ENCODE measurements at places on chromosomes 2 and 18.

- no peak for DNase-seq
Observed at GRCh38 chr2:150023044-150023443, 435.5 kb upstream of the MMADHC start.

DNA sequence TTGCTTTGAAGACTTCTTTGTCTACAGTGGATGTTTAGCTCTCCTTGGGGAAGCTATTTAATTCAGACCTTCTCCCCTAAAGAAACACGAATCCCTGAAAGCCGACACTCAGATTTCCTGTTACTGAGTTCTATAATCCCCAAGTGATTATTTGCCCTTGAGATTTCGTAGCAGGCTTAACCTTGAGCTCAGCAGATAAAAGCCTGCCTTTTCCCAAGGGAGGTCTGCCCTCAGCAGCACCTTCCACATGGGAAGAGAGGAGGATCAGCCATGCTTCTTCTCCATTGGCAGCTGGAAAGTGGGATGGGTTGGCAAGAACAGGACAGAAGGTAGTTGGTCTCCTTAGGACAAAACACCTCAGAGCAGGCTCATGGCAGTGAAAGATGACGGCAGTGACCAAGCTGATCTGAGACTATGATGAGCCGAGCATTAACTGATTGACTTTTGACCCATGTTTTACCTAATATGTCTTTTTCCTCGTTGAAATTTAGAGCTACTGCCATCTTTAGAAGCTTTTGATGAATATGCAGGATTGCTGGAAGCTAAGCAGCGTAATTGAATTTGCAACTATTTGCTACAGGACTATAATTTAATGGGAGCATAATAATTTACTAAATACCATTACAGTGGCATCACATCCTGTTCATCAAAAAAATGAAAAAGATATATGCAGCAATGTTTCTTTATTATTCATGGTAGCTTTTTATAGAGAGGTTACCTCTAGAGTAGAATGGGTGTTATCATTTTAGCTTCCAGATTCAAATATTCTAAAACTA, 511.1 kb upstream of the ID2 start:
- DNase-seq: peak; percentile 26

DNA sequence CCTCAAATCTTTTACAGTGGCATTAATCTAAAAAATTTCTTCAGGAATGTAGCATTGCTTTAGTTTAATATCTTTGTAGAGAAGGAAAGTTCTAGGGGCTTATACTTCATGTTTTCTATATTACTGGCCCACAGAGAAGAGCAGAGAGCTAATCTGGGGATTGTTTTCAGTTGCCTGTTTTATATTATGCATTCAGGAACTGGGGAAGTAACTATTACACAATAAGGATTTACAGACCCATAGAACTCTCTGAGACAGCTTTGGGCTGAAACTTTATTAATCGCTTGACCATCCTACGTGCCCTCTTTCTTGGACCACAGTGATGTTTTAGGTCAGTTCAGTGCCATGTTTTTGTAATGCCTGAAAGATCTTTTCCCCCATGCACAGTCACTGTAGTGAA, 29.9 kb downstream of the BIRC6 start:
- no peak for DNase-seq

DNA sequence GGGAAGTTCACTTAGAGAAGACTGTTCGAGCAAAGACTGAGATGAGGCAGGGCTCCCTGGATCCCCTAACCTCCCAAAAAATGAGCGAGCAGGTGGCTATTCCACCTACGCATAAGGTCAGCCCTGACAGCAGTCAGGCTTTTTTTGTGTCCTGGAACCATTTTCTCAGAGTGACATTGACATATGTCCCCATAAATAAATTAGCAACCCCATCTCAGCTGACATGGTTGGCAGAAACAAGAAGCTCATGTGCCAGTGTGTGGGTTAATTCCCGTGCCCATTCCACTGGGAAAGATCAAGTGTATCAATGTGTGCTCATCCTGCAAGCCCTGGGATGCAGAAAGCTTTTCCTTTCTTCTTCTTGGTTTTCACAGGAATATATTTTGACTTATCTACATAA, 740.4 kb upstream of the CELF4 start:
- peak; percentile 17 for DNase-seq

DNA sequence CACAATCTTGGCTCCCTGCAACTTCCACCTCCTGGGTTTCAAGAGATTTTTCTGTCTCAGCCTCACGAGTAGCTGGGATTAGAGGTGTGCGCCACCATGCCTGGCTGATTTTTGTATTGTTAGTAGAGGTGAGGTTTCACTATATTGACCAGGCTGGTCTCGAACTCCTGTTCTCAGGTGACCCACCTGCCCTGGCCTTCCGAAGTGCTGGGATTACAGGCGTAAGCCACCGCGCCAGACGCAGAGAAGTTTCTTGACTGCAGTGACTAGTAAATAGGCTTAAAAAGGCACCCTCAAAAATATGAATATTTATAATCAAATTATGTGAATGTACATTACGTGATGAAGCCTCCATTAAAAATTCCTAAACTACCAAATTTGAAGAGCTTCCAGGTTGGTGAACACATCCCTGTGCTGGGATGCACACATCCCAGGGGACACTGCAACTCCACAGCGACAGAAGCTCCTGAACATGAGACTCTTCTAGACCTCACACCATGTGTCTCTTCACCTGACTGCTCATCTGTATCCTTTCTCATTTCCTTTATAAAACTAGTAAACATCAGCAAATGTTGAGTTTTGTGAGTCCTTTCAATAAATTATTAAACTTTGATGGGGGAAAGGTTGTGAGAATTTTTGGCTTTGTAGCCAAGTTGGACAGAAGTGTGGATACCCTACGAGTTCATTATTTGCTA, 203.3 kb upstream of the SPOPL start:
- no peak for DNase-seq

- no peak for DNase-seq
Observed at GRCh38 chr2:183232161-183232865, 108.1 kb downstream of the NUP35 start.

DNA sequence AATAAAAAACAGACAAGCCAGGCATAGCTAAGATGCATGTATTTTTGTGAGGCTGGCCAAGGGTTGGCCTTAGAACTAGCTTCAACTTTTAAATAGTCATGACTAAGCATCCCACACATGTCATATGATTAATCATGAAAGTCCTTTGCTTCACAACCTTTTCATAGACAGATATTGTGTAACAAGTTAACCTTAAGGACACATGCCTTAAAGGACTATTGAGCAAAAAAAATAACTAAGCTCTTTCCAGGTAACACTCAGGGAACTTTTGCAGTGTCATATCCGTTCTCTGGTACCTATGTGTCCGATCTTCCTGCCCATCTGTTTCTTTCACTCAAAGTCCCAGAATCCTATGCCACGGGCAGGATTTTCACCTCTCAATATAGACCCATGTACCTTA, 498.4 kb downstream of the STK39 start:
- no peak for DNase-seq

DNA sequence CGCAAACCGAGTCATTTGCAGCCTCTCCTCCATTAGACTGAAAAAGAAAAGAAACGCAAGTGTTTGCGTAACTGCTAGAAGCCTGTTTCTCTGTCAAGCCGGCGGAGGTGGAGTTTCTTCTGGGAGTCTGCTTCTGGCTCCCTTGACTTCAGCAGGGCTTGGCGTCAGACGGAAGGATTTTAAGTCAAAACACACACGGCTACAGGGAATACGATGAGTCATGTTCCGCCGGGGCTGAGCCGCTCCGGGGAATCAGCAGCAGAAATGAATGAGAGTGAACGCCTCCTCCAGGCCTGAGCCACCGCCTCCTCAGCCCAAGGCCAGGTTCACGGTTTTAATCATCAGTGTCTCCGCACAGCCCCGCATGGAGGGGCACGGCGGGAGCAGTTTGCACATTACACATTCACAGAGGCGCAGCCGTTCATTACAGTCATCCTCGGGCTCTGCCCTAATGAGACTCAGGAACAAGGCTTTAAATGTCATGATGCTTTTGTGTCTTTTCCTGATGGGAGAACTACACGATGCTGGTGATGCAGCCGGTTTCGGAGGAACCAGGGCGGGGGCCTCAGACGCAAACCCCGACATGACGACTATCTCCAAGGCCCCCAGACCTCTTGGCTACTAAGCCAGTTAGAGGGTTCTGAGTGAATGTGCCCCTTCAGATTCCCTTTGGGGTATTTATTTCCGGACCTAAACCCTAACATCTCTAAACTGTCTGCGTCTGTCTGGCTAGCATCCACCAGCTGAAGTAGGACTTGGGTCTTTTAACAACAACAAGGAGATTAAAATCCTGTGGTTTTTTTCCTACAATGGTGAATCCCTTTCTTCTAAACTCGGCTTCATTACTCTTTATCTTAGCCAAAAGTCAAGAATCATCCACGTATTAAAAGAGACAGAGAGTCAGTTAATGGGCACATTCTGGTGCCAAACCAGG, 11.1 kb upstream of the SCG2 start:
- peak; percentile 89 for DNase-seq

DNA sequence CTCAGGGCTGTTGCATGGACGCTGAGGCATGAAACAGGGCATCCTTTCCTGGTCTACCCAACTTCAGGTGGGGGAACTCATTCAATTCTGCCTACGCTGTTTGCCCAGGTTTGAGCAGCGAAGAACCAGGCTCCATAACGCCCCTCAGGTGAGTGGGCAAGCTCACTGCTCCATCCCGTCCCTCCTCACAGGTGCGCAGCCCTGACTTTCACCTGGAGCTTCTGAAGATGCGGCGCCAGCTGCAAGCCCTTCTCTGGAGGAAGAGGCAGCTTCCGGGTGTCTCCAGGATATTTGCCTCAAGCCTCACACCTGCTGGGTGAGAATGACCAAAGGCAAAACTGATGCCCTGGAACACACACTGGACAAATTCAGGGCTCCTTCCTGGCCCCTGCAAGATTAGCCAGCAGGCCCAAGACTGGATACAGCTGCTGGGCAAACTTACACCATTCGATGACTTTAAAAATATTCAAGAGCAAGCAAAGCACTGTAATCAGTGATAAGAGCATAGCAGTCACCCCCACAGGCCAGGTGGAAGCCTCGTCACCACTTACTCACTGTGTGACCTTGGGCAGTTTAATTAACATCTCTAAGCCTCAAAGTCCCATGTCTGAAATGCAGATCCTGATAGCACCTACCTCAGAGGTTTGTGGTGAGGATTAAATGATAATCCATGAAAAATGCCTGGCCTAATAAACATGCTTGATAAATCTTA, 97.7 kb downstream of the GYPC start:
- no peak for DNase-seq

DNA sequence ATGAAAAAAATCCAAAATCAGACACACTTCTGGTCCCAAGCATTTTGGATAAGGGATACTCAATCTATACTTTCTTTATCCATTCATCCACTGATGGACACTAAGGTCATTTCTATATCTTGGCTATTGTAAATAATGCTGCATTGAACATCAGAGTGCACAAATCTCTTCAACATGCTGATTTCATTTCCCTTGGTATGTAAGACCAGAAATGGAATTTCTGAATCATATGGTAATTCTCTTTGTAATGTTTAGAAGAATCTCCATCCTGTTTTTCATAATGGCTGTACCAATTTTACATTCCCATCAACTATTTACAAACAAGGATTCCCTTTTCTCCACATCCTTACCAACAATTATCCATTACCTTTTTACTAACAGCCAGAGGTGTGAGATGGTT, 33.7 kb upstream of the MCM6 start:
- DNase-seq: no peak

- no peak for DNase-seq
Observed at GRCh38 chr2:185674232-185674631, 64.4 kb upstream of the FSIP2 start.

- no peak for DNase-seq
Observed at GRCh38 chr2:186183406-186183805, 302.7 kb upstream of the ZC3H15 start.

- no peak for DNase-seq
Observed at GRCh38 chr2:40096360-40096759, 317.3 kb upstream of the THUMPD2 start.

- peak; percentile 4 for DNase-seq
Observed at GRCh38 chr2:231554748-231555545, 24.7 kb upstream of the NMUR1 start.

GRCh38 chr2:19474128-19474527, 115.7 kb upstream of the OSR1 start:
- DNase-seq: peak; percentile 22

DNA sequence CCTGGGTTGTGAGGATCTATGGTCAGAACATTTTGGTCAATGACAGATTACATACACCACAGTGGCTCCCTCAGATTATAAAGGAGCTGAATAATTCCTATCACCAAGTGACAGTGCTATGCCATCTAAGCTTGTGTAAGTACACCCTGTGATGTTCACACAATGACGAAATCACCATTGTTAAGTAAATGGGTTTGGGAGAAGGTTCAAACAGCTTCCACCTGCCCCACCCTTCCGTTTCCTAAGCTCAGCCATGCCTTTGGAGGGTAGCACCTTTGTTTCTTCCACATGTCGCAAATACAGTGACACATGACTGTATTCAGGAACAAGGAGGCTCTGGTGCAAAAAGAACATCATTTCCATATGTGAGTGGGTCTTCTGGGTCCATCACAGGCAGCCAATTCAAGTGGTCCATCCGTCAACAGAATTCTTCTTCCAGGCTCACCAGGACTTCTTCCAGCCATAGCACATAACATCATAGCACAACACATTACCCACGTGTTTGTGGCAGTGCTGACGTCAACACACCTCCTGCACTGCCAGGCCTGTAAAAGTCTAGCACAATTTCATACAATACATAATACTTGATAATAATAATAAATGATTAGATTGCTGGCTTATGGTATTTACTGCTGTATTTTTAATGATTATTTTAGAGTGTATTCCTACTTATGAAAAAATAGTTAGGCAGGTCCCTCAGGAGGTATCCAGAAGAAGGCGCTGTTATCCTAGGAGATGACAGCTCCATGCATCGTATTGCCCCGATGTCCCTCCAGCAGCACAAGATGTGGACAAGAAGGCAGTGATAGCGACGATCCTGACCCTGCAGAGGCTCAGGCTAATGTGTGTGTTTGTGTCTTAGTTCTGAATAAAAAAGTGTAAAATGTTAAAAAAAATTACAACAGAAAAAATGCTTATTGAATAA, 264.8 kb downstream of the ANAPC1 start:
- no peak for DNase-seq

GRCh38 chr18:5600378-5601071, 56.7 kb upstream of the EPB41L3 start:
- DNase-seq: peak; percentile 80

GRCh38 chr2:165054652-165055051, 99.3 kb upstream of the SLC38A11 start:
- DNase-seq: no peak
